Uterus (tissue), 4 donors: ENCODE measurements at places on chromosomes 11 and 22. TPM values are rescaled to one million over a fixed set of nuclear protein-coding genes. Genes with fewer than 3 reads are reported as not detected.

GRCh38 chr11:84130646-84131427 lies 844.7 kb upstream of the CCDC90B start:
- H3K4me3 ChIP-seq: no peak overlapping the region
- no peaks in the 10 kb centered on the region for H3K27me3 ChIP-seq
- no peak overlapping the region for H3K27ac ChIP-seq

DNA sequence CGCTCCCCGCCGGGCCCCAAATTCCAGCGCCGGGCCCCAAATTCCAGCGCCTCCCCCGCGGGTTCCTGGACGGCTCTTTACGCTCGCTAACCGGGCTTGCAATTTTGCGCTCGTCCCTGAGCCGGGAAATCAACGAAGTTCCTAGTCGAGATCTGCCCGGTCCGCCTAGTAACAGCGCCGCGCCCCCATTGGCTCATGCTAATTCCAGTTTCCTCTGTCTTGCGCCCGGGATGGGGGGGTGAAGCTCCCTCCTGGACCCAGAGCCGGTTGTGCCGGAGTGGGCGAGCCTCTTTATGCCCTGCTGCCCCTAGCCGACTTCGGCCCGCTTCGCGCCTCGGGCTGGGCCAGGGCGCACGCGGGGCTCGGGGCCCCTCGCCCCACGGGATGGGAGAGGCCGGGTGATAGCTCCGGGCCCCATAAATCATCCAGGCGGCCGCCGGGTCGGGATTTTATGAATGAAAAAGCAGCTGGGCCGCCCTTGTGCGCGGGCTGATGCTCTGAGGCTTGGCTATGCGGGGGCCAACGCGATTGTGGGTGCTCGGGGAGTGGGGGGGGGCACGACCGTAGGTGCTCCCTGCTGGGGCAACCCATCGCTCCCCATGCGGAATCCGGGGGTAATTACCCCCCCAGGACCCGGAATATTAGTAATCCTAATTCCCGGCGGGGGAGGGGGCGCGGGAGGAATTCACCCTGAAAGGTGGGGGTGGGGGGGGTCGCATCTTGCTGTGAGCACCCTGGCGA lies 1.8 kb upstream of the CCND1 start:
- DNase-seq: peak; percentile 80
- H3K36me3 ChIP-seq: no peaks in the 10 kb centered on the region
- H3K4me3 ChIP-seq: peak overlapping the region; percentile 27
- peaks cover 15% of the 10 kb centered on the region for H3K27me3 ChIP-seq

DNA sequence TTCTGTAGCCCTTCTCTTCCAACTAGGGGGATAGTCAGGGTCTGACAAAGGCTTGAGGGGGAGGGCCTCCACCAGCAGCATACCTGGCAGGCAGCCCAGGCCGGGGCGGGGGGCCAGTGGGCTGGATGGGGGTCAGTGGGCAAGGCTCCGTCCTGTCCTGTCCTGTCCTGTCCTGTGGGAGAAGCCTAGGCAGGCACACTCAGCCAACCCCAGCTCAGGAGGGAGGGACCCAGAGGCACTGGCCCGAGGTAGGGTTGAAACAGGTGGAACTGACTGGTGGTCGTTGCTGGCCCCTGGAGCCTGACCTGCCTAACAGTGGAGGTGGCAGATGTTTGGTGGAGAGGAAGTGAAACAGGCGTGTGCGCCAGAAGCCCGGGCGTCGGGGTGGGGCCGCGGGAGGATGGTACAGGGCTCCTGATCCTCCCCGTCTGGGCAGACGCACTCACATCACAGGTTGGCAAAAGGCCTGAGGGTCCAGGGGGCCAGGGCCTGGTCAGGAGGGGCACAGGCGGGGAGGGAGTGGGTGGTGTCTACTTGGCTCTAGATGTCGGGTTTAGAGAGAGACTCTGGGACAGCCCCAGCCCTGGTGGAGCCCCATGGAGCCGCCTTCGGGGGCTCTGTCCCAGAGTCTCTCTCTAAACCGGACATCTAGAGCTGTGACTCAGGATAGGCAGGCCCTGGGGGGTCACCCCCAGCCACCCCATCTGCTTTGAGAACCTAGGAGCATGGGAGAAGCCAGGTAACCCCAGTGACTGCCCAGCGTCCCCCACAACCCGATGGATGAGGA lies 32.5 kb upstream of the GRAMD4 start:
- no peaks in the 10 kb centered on the region for H3K27me3 ChIP-seq
- no peaks in the 10 kb centered on the region for H3K36me3 ChIP-seq
- DNase-seq: no peak
- no peaks in the 10 kb centered on the region for H3K4me1 ChIP-seq

DNA sequence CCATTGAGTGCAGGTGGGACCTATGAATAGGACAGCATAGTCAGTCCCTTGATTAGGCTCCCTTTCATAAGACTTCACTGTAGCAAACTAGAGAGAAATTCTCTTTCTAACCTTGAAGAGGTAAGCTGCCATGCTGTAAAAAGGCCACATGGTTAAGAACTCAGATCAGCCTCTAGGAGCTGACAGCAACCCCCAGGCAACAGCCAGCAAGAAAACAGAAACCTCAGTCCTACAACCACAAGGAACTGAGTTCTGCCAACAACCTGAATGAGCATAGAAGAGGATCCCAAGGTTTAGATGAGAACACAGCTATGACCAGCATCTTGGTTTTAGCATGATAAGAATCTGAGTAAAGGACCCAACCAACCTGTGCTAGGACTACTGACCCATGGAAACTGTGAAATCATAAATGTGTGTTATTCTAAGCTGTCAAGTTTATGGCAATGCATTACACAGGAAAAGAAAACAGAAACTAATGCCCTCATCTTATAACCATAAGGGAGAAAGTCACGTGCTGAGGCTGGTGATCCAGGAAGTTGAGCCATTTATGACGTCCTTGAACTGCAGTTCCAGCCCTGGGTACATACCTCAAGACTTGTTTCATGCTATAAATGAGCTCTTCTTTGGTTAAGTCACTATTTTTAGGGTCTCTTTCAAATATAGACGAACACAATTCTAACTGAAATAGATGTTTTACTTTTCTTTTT lies 43.3 kb downstream of the RAB38 start:
- no peak for DNase-seq
- no peaks in the 10 kb centered on the region for H3K27me3 ChIP-seq
- H3K36me3 ChIP-seq: no peaks in the 10 kb centered on the region
- no peak overlapping the region for H3K27ac ChIP-seq
- H3K4me3 ChIP-seq: no peak overlapping the region

- no peaks in the 10 kb centered on the region for H3K27me3 ChIP-seq
- H3K27ac ChIP-seq: no peak overlapping the region
- H3K4me3 ChIP-seq: no peak overlapping the region
- DNase-seq: no peak
Observed at GRCh38 chr11:22711880-22712279, 45.5 kb downstream of the GAS2 start.

DNA sequence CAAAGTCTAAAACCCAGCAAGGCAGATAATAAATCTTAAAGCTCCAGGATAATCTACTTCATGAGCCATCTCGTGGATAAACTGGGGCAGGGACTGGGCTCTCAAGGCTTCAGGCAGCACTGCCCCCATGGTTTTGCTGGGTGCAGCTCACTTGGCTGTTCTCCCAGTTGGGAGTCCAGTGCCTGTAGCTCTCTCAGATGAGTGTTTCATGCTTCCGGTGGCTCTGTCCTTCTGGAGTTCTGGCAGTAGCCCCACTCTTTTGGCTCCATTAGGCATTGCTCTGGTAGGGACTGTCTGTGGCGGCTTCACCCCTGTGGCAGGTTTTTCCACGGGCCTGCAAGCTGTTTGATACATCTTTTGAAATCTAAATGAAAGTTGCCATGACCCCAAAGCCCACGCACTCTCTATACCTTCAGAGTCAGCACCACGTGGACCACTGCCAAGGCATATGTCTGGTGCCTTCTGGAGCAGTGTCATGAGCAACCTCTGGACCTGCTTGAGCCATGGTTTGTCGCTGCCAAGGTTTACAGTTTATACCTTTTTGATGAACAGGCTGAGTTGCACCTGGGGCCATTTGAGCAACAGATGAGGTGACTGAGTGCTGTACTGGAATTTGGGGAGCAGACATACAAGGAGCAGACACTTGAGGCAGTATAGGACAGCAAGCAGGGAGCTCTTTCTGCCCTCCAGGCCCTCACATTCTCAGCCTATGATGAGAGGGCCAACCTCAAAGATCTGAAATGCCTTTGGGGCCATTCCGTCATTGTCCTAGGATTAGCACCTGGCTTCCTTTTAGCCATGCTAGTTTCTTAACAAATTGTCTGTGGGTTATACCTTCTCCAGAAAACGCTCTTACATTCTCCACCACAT lies 48.6 kb downstream of the MTNR1B start:
- H3K27me3 ChIP-seq: no peaks in the 10 kb centered on the region
- H3K27ac ChIP-seq: no peak overlapping the region

- H3K27me3 ChIP-seq: no peaks in the 10 kb centered on the region
- peak overlapping the region; percentile 79 for H3K4me3 ChIP-seq
- peak; percentile 56 for DNase-seq
- H3K4me1 ChIP-seq: peaks cover 13% of the 10 kb centered on the region
Observed at GRCh38 chr11:62546929-62547625, 471 bp upstream of the AHNAK start.

DNA sequence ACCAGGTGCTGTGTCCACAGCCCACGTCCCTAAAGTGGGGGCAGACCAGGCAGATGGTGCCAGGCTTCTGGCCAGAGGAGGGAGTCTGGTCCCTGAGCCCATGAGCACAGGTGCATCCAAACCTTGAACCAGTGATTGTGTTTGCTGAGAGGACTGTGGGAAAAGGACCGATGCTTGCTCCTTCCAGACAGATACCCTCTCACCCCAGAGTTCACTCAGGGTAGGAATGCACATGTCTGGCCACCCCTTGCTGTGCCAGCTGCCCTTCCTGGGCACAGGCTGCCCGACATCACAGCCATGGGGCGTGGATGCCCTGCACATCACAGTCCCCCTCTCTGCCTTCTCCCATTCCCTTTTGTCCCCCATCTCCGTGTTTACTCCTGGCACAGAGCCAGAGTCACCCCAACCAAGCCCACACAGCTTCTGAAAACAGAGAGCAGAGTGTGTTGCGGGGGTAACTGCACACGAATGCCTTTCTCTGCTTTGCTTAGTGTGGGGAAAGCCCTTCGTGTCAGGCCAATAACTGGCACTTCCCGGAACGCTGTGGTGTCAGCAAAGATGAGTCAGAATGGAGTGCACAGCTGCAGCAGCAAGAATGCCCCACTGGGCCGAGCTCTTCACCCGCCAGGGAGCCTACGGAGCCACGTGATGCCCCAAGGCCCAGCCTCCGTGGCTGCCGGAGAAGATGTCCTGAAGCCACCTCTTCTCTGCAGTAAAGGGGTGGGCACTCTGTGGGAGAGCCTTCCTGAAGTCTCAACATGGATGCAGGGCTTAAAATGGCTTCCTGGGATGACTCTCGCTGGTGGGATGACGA lies 7.6 kb downstream of the CARS1 start:
- peak overlapping the region; percentile 58 for H3K27ac ChIP-seq
- no peaks in the 10 kb centered on the region for H3K36me3 ChIP-seq
- no peaks in the 10 kb centered on the region for H3K4me1 ChIP-seq
- H3K27me3 ChIP-seq: no peaks in the 10 kb centered on the region

Gene AIFM3
- total RNA-seq: 3.4 TPM

DNA sequence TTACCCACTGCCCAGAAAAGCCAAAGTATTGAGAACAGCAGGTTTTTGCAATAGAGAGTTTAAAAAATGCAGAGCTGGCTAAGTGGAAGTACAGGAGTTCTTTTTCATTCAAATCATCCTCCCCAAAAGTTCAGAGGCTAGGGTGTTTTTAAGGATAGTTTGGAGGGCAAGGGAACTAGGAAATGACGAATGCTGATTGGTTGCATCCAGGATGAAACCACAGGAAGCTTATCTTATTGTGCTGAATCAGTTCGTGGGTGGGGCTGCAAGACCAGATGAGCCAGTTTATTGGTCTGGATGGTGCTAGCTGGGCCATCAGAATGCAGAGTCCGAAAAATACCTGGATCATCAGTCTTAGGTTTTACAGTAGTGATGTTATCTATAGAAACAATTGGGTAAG lies 1427.1 kb downstream of the LRRC4C start:
- no peaks in the 10 kb centered on the region for H3K36me3 ChIP-seq
- H3K27me3 ChIP-seq: no peaks in the 10 kb centered on the region
- H3K27ac ChIP-seq: no peak overlapping the region

GRCh38 chr11:78961247-78961646 lies 386.6 kb upstream of the NARS2 start:
- H3K27me3 ChIP-seq: no peaks in the 10 kb centered on the region
- DNase-seq: no peak
- H3K27ac ChIP-seq: no peak overlapping the region

- DNase-seq: no peak
- H3K36me3 ChIP-seq: no peaks in the 10 kb centered on the region
- no peaks in the 10 kb centered on the region for H3K27me3 ChIP-seq
Observed at GRCh38 chr11:104369761-104370160, 205.8 kb upstream of the PDGFD start.

Gene PHOX2A
- total RNA-seq: not detected

- DNase-seq: no peak
- H3K27me3 ChIP-seq: no peaks in the 10 kb centered on the region
- H3K27ac ChIP-seq: no peak overlapping the region
- no peak overlapping the region for H3K4me3 ChIP-seq
- H3K36me3 ChIP-seq: no peaks in the 10 kb centered on the region
Observed at GRCh38 chr11:78205256-78205655, 16.5 kb downstream of the USP35 start.

Gene MFRP
- total RNA-seq: not detected

GRCh38 chr11:120648771-120649170 lies 137.2 kb downstream of the GRIK4 start:
- DNase-seq: no peak
- H3K27ac ChIP-seq: no peak overlapping the region
- no peaks in the 10 kb centered on the region for H3K27me3 ChIP-seq
- no peaks in the 10 kb centered on the region for H3K4me1 ChIP-seq
- no peak overlapping the region for H3K4me3 ChIP-seq
- no peaks in the 10 kb centered on the region for H3K36me3 ChIP-seq
